ENCODE measurements at places on chromosomes 6 and 20.

GRCh38 chr6:7959453-7959852 lies 48.9 kb upstream of the TXNDC5 start:
- DNase-seq, result no peak

GRCh38 chr20:58403272-58403671 lies 14.2 kb downstream of the VAPB start:
- no peak for DNase-seq

GRCh38 chr6:87572883-87573282 lies 16.9 kb downstream of the RARS2 start:
- DNase-seq, result no peak

DNA sequence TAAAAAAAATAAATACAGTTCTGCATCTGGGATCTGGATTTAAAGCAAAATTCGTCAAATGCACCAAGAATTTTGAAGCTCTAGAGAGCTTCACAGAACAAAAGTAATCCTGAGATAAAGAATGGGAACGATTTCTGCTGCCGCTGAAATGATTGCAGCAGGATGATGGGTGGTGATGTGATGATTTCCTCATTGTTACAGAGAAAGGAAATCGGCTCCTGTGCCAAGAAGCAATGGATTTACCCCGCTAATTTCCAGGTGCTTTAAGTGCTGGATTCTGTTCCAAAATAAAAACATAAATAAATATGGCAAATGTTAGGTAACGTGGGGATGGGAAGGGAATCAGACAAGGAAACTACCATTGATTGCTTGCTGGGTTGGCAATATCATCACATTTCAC lies 1067.9 kb upstream of the MAP3K7 start:
- DNase-seq, result no peak

GRCh38 chr6:45814772-45815171 lies 200.9 kb downstream of the CLIC5 start:
- no peak for DNase-seq

DNA sequence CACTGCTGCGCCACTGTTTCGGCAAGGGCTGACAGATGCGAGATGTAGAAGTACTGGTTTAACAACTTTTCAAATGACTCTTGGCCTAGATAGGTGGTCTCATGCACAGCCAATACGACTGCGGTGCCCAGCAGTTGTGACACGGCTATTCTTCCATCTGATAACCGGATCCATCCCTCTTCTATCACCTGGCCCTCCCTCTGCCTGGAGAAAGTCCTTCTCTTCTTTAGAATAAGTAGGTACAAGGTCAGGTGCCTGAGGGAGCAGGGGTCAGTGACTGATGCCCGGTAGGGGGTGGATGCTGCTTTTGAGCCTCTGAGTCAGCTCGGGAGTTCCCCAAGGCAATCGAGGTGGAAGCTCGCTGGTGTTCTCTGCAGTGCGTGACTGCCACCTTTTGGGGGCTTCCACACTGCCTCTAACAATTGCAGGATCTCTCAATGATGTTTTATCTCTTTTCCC lies 166.8 kb upstream of the GRIK2 start:
- DNase-seq, result peak; percentile 7

DNA sequence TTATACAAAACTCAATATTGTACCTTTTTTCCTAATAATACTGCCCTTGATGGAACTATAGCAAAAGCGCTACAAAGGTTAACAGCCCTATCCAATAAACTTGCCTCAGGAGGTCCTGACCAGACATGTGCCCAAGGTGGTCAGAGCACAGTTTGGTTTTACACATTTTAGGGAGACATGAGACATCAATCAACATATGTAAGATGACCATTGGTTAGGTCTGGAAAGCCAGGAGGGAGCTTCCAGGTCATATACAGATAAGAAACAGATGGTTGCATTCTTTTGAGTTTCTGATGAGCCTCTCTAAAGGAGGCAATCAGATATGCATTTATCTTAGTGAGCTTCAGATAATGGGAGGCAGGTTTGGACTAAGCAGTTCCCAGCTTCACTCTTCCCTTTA lies 91.6 kb downstream of the PLG start:
- no peak for DNase-seq

- no peak for DNase-seq
Measured at GRCh38 chr6:167401525-167402194, 76.8 kb downstream of the TTLL2 start.

GRCh38 chr6:80165143-80165542 lies 58.7 kb downstream of the BCKDHB start:
- DNase-seq, result no peak

DNA sequence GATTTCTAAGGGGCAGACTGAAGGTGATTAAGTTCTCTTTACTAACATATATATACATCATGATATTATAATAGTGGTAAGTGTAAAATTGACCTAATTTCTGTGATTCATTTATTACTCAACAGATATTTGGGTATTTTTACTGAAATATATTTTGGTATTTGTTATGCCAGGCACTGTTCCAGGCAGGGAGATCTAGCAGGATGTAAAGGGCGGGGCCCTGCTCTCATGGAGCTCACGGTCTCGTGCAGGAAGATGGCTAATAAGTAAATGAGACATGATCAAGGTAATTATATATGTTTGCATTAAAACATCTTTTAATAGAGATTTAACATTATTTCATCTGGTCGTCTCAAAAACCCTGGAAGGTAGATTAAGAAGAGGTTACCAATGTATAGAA lies 27.7 kb downstream of the FAM50B start:
- DNase-seq, result no peak

- DNase-seq, result peak; percentile 7
Measured at GRCh38 chr6:32692019-32692418, 25.6 kb upstream of the HLA-DQB1 start.

DNA sequence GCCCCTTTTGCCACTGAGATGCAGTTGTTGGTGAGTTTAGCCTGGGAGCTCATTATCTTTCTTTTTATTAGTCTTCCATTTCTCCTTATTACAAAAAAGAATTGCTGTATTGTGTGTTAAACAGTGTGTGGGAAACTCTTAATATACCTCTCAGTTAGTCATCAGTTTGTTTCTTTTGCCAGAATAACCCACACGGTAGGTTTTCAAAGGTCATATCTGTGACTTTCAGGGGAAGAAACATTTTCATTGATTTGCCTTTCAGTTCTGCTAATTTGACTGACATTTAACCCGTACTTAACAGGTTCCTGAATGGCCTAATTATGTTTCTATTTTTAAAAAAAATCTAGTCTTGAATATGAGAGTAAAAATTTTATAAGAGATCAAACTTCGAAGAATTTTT lies 145.3 kb downstream of the KHDC1L start:
- DNase-seq, result no peak

DNA sequence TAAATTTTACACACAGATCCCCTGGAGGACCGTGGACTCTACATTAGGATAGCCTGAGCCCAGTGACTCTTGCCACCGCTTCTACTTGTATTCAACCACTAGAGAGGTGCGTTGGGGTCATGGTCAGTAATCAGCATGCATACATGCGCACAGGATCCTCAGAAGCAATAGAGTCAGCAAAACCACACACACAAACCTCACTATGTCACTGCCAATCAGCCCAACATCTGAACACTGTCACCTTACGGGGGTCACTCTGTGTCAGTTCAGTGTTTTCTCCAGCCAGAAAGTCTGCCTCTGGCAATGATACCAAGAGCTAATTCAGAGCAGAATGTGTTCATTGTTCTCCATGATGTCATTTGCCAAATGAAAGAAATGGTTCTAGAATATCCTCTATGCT lies 225.3 kb downstream of the KHDC1L start:
- DNase-seq, result no peak

GRCh38 chr6:16543521-16543920 lies 217.7 kb downstream of the ATXN1 start:
- DNase-seq, result no peak

DNA sequence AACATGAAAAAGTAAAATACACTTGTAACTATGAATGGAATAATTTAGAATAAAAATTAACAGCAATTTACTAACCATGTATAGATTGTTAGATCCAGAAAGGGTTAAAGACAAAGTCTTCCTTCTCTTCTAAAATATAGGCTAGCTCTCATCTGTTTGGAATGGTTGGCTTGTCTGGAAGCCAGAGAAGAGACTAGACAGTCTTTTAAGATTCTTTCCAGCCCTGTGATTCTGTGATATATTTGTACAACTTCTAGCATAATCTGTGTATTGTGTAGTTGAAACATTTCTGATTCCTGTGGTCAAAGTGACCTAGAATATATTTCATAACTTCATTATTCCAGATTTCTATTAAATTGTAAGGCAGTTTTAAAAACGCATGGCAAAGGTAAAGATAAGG lies 196.6 kb downstream of the UST start:
- DNase-seq, result no peak

GRCh38 chr20:9179193-9179802 lies 110.4 kb downstream of the PLCB4 start:
- no peak for DNase-seq

GRCh38 chr20:38452880-38453624 lies 17.9 kb upstream of the SNHG17 start:
- peak; percentile 88 for DNase-seq

DNA sequence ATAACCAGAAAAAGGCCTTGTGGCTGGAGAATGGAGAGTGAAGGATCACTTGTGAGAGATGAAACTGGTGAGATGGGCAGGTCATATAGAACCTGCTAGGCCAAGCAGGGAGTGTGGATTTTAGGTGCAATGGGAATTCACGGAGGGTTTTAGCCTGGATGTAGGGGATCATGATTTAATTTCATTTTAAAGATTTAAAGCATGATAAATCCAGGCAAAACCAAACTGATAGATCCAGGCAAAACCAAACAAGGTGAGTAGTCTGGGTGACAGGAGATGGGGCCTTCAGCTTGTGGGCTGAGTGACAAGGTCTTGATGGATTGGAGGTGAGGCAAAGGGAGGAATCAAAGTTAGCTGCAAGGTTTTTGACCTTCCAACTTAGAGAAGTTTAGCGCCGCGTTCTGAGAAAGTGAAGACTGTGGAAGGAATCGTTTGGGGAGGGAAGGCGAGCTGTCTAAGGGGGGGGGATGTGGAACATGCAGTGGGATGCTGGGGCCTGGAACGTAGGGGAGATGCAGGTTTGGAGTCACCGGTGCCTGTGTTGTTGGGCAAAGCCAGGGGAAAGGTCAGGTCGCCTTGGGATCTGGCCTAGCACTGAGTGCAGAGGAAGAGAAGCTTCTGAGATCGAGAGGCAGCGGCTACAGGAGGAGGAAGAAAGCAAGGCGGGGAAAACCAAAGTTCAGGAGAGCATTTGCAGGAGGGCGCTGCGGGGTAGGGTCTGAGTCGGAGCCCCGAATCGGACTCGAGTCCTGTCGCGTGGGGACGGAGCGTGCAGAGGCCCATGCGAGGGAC lies 1.3 kb upstream of the PLCG1 start:
- DNase-seq, result no peak

DNA sequence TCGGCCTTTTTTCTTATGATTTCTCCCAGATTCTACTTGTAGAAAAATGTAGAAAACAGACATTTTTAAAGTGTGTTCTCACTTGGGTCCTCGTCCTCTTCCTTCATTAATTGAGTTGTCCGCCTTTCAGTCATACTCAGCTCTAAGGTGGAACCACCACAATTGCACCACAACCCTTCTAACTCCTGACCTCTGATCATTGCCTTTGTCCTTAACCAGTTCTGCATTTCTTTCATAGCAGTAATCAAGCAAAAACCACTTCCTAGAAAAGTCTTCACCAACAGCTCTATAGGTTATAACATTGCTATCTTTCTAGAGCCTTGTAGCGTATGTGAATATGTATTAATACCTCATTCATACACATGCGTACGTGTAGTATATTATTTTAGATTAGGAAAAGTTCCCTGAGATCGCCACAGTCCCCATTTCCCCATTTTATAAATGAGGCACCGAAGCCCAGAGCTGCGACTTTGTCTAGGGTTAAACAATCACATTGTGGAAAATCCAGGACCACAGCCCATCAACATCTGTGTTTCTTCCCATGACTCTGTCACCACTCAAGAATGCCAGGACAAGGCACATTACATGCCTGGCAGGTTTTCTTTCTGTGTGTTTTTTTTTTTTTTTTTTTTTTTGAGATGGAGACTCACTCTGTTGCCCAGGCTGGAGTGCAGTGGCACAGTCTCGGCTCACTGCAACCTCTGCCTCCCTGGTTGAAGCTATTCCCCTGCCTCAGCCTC lies 175.5 kb downstream of the BTBD3 start:
- no peak for DNase-seq

DNA sequence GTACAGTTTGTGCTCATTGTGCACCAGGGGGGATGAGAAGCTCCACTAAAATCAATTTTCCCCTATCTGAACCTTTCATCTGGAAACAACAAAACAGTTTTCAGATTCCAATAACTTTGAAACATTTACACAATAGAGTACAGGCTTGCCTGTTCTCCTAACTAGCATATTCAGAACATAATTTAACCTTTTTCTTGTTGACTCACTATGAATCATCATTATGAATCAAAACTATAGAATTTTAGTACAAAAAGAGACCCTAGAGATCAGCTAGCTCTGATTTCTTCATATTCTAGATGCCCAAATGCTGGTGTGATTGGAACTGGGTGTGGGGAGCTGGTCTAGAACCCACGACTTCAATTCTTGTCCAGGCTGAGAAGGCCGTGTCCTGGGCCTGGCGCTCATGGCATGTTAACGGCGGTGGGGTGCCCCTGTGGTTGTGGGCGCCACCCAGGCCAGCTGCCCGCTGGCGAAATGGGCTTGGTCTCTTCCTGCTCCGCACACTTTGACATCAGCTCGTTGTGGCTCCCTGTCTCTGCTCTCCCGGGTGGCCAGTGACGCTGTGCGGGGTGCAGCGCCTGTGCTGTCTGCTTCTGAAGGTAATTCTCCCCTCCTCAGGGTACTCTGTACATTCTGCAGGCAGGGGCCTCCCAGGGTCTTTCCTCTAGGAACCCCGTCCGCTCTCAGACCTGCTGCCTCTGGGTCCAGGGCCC lies 29.9 kb upstream of the AGPAT4 start:
- no peak for DNase-seq

GRCh38 chr6:82362878-82363427 lies 664 bp upstream of the TPBG start:
- no peak for DNase-seq

- DNase-seq, result no peak
Measured at GRCh38 chr20:58909585-58909984, 57.1 kb downstream of the GNAS start.

GRCh38 chr6:70563530-70563929 lies 3.2 kb upstream of the SDHAF4 start:
- no peak for DNase-seq

GRCh38 chr20:61173961-61174725 lies 77.9 kb upstream of the CDH4 start:
- DNase-seq, result no peak

GRCh38 chr20:35451295-35451694 lies 4.1 kb upstream of the CEP250 start:
- no peak for DNase-seq

- no peak for DNase-seq
Measured at GRCh38 chr20:33249456-33249855, 13.7 kb downstream of the BPIFA1 start.

GRCh38 chr20:39263076-39263475 lies 300.9 kb downstream of the DHX35 start:
- no peak for DNase-seq

GRCh38 chr20:6299456-6299855 lies 176.6 kb upstream of the FERMT1 start:
- DNase-seq, result no peak

GRCh38 chr6:37704066-37704465 lies 6.4 kb upstream of the MDGA1 start:
- DNase-seq, result no peak

GRCh38 chr6:138656364-138657064 lies 117.1 kb upstream of the CCDC28A start:
- no peak for DNase-seq

- DNase-seq, result no peak
Measured at GRCh38 chr6:162058281-162058875, 669.2 kb downstream of the PRKN start.

Measured in erythroblast (primary cell).